ENCODE measurements at places on chromosomes 5 and 9.

DNA sequence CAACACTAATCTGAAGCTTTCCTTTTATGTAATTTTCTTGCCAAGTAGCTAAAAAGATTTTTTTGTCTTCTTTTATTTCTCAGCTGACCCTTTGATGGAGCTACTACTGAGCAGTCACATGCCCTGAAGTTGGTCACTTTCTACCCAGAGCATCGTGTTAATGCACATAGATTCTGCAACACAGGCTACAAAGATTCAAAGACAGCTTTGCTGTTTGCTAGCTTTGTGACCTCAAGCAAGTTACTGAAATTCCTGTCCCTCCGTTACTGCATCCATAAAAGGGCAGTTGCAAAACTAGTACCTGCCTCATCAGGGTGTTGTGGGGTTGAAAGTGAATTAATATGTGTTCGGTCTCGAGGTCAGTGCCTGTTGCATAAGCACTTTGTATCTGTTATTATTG is 179.9 kb downstream of the GAS1 start:
- DNase-seq, result no peak

DNA sequence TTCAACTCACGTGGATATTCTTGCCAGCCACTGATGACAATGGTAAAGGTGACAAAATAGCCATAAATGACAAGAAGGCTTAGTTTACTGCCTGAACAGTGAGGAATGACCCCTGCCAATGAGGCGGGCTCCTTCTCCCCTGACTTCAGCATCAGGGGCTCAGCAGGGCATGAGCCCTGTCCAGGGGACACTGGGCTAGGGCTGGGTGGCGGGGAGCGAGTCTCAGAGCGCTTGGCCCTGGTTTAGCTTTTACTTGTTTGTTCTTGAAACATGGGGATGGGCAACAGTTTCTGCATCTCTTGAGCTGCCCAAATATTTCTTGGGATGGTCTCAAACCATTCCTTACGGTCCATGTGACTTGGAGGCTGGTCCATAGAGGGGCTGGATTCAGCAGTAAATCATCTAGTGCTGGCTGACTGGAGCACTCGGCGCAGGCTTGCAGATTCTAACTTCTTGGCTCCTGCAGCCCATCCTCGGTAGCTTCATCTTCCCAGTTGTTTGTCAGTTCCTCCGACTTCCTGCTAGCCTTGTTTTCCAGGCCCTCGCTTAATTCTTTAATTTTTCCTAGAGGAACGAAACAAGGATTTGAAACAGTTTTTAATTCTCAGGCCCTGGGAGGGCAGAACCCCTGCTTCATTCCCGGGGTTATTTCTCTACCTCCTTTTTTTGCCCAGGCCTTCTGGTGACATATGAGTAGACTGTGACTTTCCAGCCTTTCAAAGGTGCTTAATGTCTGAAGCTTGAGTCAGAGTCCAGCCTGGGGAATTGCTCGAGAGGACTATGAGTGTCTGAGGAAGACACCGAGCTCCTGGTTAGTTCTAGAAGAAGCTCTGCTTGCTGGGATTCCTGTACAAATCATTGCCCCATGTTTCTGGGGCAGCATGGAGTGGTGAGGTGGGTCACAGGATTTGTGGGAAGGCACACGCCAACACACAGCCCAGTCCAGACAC is 4.5 kb upstream of the HMCN2 start:
- DNase-seq, result no peak

GRCh38 chr9:36040271-36040925 is 3.7 kb downstream of the RECK start:
- no peak for DNase-seq

- DNase-seq, result no peak
These were observed 916 bp downstream of the TOR1A start for GRCh38 chr9:129822898-129823541.

- DNase-seq, result no peak
These were observed 127.1 kb downstream of the ZNF354C start for GRCh38 chr5:179187229-179187678.

- DNase-seq, result no peak
These were observed 73.6 kb downstream of the FBXL7 start for GRCh38 chr5:15573590-15573989.

GRCh38 chr5:169127431-169127830 is 173.5 kb downstream of the SLIT3 start:
- DNase-seq, result no peak

DNA sequence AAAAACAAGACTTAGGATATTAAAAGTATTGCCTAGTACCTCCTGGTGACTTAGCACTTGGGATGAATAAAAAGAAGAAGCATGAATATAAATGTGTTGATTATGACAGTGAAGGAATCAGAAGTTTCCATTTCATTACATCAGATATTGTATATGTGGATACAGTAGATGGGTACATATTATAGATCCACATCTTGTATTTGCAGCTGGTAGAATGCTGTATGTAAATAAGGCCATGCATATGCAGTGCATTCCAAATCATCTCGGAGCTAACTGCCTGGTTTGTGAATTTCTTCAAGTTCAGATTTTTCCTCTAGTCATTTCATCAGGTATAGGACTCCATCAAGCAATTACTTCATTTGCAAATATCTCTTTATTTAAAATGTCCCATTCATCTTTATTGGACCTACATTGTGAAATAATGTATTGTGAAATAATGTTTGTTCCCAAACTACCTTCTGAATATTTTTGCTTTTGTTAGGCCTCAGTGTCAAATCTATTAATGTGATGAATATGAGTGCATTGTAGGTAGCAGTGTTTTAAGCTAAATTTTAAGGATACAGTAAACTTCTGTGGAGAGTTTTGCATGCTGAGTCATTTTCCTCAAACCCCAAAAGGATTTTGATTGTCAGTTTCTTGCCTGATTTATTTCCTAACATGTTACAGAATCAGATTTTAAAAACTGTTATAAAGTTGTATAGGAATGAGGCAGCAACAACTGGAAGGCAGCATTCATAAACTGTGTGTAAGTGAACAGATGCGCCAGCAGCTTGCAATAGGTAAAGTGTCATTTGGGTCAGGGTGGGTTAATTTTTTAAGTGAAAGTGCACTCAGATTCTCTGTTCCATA is 370.8 kb upstream of the RIOK2 start:
- no peak for DNase-seq

GRCh38 chr9:98854266-98854665 is 46.8 kb downstream of the GALNT12 start:
- no peak for DNase-seq

DNA sequence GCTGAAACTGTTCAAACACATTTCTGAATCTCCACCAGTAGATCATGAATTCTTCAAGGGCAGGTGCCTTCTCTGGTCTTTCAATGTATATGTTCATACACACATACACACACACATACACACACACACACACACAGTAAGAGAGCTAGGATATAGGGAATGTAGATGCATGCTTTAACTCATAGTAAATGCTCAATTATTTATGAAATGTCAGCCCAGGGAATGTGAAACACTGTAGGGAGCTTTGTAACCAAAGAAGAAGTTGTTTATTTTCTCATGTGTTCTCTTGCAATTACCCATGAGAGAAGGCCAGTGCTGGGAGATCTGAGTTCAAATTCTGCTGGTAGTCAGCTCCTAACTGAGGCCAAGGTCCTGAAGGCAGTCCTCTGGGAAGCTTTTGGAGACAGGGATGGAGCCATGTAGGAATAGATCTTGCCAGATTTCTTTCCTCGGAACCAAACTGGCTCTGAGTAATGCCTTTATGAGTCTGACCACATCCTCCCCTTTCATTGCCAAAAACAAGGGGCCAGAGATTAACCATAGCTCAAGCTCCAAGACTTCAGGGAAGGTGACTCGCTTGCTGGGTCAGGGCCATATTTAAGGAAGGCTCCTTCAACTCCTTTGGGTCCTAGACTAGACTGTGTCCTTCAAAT is 487.0 kb upstream of the TNC start:
- DNase-seq, result no peak

- no peak for DNase-seq
These were observed 7.7 kb downstream of the CCNI2 start for GRCh38 chr5:132754947-132755346.

GRCh38 chr5:64759960-64760660 is 8.4 kb downstream of the SREK1IP1 start:
- no peak for DNase-seq

DNA sequence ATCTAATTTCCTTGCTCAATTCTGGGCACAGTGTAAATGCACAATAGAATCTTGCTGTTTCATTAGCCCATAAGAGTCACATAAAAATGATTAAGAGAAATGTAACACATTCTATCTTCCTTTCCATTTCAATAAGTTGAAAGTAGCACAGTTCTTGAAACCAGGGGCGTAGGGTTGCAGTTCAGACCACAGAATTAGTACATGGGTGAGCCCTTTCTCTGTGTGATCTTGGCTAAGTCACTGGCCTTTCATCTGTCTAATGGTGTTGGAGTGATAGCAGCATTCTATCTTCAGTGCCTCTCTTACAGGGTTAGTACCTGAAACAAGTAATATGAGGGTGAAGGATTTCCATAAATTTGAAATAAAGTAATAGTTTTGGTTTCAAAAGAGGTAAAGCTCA is 445.3 kb upstream of the ZNF462 start:
- no peak for DNase-seq

GRCh38 chr9:133948131-133948530 is 44.0 kb downstream of the VAV2 start:
- no peak for DNase-seq

DNA sequence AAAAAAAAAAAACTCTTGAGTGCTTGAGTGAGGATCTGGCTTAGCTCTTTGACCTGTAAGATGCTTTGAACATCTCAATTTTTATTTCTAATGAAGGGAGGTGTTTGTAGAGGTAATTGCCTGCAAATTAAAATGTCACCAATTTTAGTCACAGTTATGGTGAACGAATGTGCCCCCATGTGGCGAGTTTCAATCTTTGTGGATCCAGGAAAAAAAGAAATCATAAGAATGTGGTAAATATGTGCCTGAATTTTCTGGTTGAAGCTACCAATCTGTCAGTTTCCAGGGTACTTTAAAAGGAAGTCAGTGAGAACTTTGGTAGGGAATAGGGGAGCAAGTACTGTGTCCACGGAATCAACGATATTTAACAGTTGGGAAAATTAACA is 1772.4 kb upstream of the CDH9 start:
- no peak for DNase-seq

GRCh38 chr5:133377736-133378135 is 234.6 kb downstream of the FSTL4 start:
- no peak for DNase-seq

DNA sequence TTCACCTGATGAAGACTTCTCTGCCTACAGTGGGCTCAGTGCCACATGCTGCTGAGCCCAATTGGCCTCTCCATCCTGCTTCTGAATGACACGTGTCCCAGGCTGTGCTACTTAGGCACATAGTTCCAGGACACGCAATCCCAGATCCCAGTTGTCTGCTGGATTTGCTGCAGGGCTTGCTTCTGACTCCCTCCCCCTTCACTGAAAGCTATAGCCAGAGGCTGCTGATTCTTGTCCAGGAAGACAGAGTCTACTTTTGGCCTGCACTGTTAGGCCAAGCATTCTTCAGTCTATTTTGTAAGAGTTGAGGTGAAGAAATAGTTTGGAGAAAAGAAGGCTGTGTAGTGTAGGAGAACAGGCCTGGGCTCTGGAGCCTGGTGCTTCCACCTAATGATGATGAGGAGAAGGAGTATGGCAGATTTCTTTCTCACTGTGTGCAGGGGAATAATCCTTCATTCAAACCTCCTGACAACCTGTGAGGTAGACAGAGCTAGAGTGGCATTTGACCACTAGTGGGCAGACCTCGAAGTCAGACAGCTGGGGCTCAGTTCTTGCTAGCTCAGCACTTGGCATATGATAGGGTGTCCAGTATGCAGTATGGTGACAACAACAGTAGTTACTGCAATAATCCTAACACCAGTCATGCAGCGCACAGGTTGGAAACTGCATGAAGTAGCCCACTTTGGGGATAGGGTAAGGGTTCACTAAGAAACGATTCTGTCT is 19.5 kb upstream of the ASPN start:
- no peak for DNase-seq

DNA sequence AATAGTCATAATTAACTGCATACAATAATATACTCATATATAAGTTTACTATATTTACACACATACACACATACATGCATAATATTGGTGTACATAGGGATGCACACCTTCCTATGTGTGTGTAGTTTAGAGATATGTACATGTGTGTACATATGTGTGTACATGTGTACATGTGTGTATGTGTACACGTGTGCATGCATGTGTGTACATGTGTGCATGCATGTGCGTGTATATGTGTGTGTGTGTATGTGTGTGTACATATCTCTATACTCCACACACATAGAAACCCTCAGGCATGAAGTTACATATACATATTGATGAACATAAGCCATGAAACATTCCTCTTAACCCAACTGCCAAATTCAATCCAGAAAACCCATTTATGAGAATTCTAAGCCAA is 547.8 kb downstream of the TLR4 start:
- no peak for DNase-seq

GRCh38 chr5:11894992-11895391 is 9.3 kb downstream of the CTNND2 start:
- no peak for DNase-seq

GRCh38 chr9:655875-656274 is 185.6 kb upstream of the DMRT1 start:
- no peak for DNase-seq
